T-helper 22 cell (primary cell): ENCODE measurements at places on chromosomes 5 and 9.

- no peak for DNase-seq
Measured at GRCh38 chr9:7368410-7369292, 430.9 kb downstream of the DMAC1 start.

- DNase-seq = no peak
Measured at GRCh38 chr9:132943651-132944293, 644 bp downstream of the TSC1 start.

DNA sequence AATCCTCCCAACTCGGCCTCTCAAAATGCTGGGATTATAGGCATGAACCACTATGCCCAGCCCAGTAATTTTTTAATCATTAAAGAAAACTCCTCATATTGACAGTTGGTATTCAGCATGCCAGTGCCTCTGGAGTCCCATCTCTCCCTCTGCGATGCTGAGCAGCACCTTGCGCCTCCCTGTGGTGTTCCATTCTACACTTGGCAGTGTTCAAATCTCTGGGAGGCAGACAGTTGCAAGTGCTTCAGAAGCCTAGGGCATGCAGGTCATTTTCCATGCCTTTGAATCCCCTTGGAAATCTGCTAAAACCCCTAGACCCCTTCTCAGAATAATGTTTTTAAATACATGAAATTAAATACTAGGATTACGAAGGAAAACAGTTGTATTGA, 41.3 kb downstream of the GARNL3 start:
- no peak for DNase-seq

DNA sequence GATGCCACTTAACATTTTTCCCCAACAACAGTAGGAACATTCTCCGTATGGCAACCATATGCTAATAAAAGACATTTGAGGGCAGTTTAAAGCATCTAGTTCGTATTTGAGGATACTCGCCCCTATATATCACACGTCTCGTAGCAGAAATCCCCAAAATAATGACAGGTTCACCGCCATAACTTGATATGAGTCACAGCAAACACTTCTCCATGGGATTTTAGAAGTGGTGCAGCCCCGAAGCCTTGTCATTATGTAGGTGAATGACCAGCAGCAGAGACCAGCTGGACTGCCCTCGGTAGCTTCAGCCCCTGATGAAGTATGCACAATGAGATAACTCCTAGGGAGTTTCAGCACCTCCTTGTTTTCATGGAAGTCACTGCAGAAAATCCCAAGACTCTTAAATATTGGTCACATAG, 2.0 kb downstream of the CTNND2 start:
- DNase-seq = no peak

DNA sequence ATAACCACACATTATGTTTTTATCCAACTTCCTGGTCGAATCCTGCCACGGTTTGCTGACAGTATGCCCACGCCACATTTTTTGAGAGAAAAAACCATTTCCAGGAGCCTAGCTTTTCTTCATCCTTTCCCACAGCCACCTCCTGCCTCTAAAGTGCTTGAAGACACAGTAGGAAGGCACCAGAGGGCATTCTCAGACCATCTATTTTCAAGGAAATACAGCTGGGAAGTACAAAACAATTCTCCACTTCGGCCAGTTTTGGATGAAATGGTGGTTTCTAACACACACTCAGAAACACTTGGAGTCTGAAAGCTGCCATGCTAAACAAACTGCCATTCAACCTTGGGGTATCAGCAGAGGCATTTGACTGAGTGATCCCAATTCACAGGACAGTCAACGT, 86.3 kb upstream of the RPS23 start:
- DNase-seq = no peak

- DNase-seq = no peak
Measured at GRCh38 chr5:54278979-54279717, 31.2 kb downstream of the ARL15 start.

DNA sequence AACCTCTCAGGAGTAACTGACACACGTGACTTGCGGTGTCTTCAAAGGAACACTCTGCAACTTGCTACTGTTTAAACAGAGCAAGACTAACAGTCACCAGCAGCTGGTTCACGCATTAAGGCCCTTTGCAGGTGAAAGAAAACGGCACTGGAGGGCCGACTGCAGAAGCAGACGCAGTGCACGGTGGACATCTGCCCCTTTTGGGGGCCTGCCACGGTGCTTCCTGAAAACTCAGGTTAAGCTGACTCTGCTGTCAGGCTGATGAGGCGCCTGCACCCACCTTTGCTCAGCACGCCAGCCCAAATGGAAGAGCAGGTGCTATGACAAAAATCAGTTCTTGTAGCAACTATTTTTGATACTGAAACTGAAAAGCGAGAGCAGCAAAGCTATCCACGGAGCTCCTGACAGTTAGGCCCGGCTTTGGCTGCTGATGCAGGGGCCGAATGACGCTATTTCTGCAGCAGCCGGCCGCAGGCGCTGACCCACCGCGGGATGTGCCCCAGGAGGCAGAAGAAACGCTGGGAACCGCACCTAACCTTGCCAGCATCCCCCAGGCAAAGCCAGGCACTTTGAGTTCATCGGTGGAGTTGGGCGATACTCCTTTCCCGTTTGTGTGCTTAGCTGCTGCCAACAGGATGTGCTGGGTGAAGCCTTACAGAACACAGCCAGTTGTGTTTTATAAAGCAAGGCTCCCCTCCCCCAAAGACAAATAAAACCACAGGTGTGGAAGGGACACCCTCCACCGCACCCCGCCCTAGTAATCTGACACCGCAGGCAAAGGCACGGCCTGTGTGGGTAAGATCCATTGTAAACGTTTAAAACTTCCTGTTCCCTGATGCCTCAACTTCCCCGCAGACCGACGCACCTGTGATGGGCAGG, 21.1 kb upstream of the TERT start:
- peak; percentile 50 for DNase-seq

- DNase-seq = no peak
Measured at GRCh38 chr9:17875886-17876285, 297.0 kb downstream of the SH3GL2 start.

DNA sequence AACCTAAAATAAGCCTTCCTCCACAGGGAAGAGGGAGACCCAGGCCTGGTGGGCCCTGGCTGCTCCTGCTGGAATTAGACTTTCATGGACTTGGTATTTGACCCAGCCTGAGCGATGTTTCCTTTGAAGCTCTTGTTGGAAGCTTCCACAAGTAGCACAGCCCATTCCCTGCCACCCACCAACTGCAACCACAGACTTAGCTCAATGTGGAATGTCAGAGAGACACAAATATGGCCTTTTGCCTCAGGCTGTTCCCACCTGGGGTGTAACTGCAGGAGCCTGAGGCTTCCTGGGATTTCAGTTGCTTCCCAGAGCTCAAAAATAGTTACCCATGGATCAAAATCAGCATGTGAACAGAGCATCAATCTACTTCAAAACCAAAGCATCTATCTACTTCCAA, 70.3 kb upstream of the LHFPL2 start:
- no peak for DNase-seq

DNA sequence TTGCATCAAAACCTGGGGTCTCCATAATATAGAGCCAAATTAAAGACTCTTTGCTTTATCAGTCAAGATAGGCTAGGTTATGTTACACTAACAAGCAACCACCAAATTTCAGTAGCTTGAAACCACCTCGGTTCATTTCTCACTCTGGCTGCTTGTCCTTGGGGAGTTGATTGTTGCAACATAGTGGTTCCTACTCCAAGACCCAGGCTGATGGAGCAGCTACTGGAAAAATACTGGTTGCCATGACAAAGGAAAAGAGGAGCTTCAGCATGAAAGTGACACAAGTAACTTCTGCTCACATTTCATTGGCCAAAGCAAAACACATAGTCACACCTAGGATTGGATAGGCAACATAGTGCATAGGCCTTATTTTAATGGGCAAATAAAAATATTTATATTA, 18.5 kb upstream of the RCL1 start:
- no peak for DNase-seq

DNA sequence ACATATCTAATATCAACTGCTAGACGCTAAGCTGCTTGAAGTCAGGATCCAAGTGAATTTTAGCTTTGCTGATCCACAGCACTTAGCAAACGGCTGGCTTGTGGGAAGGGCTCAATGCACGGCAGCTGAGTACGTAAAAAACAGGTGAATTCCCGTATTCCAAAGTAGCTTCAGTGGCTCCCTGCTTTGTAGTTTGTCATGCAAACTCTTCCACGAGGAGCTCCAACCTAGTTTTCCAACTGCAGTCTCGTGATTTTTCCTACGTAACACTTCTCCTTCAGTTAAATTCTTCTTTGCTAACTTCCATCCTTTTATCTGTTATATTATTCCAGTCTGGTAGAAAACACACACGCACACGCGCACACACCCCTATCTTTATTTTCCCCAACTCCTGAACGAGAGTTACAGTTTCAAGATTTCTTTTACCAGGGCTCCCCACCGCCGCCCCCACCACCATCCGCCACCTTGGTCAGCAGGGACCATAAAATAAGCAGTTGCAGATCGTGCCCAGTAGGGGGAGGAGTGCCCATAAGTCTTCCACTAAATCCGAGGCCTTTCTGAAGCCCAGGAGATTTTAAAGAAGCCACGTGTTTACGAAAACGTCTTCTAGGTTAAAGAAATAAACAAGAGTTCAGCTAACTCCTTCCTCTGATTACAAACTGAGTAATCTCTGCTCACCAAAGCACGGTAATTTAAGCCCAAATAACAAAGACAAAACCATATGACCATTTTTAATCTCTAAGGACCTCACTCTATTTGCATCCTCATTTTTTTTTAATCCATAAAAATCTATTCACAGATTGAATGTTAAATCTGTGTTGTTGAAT, 34.8 kb upstream of the TRIO start:
- no peak for DNase-seq

GRCh38 chr9:38423973-38424843, at the start of gene IGFBPL1:
TSS of gene IGFBPL1 (minus strand) at chr9:38424454. CDS start at chr9:38424424, 30 bp downstream.
- no peak for DNase-seq

DNA sequence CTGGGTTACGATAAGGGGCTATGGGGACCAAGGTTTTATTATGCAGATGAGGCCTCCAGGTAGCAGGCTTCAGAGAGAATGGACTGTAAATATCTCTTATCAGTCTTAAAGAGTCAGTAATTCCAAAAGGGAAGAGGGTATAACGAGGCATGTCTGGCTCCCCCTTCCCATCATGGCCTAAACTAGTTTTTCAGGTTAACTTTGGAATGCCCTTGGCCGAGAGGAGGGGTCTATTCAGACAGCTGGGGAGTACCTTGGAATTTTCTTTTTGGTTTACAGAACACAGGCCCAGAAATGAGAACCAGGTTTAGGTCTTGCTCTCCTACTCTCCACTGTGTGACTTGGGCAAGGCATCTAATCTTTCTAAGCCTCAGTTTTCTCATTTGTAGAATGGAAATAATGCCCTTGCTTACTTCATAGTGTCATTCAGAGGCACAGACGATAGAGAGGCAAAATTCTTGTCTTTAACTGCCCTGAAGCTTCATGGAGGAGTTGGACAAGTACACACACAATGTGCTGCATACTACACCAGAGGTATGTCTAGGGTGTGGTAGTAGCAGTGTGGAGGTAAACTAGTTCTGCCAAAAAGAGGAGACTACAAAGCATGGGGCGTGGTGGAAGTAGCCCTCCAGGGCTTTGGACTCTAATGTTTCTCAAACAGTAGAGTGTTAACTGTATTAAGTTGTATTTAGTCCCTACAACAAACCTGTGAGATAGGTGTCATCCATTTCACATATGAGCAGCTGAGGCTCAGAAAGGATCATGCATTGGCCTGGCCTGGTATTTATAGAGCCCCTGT, 45.5 kb downstream of the IRF1 start:
- DNase-seq = no peak

DNA sequence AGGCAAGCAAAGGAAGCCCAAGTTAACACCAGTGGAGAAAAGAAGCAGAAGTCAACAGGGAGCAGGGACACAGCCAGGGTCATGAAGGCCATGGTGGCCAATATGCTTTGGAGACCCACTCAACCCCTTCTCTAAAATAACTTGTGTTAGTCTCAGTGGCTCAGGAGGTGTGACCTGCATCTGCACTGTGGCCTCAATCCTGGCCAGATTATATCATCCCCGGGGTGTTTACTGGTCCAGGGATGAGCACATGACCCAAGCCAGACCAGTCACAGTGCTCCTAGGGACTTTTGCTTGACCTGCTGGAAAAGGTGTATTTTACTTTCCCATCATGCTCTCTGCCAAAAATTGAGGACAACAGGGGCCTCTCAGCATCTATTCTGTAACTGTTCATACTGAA, 105.2 kb downstream of the DPYSL3 start:
- DNase-seq = no peak

DNA sequence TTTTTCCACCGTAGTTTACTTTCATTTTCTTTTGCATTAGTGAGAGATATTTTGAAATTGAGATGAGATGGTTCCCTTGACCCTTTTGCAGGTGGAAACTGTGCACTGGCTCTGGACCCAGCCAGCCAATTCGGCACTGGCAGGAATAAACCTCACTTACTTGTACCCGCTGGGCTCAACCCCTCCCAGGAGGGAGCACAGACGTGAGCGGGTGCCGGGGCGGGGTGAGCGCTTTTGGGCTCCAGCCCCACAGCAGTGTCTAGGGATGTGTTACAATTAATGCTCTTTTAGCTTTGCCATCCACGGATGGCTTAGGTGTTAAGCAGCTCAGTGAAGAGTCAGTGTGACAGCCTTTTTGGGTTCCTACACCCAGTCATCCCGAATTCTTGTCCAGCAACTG, 766.1 kb upstream of the CHD1 start:
- DNase-seq = no peak

DNA sequence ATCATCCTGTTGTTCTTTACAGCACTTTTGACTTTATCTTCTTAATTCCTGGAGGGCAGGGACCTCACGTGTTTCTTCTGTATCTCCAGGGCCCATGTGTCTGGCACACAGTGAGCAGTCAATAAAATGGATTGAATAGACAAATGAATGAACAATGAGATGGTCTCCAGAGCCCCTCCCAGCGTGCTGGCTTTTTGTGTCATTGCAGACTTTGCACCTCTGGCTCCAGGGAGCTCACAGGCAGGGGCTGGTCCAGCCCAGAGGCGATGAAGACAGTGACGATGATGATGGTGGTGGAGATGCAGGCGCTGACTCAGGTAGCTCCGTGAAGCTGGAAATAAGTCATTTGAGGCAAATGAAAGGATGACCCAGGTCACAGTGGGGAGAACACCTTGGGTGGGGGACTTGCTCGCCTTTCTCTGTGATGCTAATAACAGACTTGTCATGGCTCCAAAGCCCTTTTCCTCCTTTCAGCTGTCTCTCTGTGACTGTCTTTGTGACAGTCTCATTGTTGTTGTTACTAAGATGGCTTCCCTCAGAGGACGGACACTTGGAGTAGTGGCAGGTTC, 30.4 kb upstream of the FABP6 start:
- DNase-seq = no peak

DNA sequence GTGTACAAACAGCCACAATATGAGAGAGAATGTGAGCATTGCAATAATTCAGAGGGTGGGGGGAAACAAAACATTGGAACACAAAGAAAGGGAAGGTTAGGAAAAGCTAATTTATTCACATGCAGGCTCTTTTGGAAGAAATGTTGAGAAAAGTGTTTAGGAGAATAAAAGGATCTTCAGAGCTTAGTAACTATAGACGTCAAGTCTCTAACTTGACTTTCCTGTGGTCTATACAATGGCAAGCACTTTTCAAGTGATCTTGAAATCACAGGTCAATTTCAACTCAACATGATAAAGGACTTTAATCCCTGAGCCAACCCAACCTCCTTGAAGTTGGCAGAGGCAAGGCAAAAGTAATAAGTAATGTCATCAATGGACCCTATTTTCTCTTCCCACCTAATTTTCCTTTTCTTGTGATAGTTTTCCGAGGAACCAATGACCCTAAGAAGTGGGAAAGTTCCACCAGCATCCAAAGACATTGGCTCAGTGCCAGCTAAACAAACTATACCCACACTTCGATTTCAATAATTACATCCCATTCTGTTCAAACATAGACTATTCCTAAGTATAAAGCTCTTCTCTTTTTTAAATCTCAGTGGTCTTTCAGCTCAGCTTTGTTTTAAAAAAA, 23.7 kb downstream of the RFK start:
- no peak for DNase-seq
